GM23338 (cell line): ENCODE measurements at places on chromosomes 1 and 21. TPM values are rescaled to one million over a fixed set of nuclear protein-coding genes. Genes with fewer than 3 reads are reported as not detected.

DENND2D gene
- total RNA-seq: 3.0 and 5.9 TPM in 2 replicates

KRTAP7-1 gene
- not detected in 2 replicates for total RNA-seq

ADSS2 gene
- total RNA-seq: 93.9 and 101 TPM in 2 replicates

PHLDA3 gene
- total RNA-seq: 87.4 and 111 TPM in 2 replicates

TRAF3IP3 gene
- total RNA-seq: not detected in 2 replicates

LRRC71 gene
- total RNA-seq: not detected in 2 replicates

SPRR2F gene
- total RNA-seq: not detected in 2 replicates

FH gene
- 66.3 and 69.8 TPM in 2 replicates for total RNA-seq

EPHA8 gene
- 2.0 and 5.0 TPM in 2 replicates for total RNA-seq

STRIP1 gene
- total RNA-seq: 50.6 and 63.1 TPM in 2 replicates

KNCN gene
- not detected in 2 replicates for total RNA-seq

CCDC30 gene
- total RNA-seq: 0.23 and 0.56 TPM in 2 replicates

KDF1 gene
- total RNA-seq: 18.0 and 21.1 TPM in 2 replicates

OPRD1 gene
- total RNA-seq: 2.3 and 3.6 TPM in 2 replicates

SLC37A1 gene
- 25.2 and 30.3 TPM in 2 replicates for total RNA-seq

TMIGD3 gene
- total RNA-seq: not detected in 2 replicates

CCDC17 gene
- 1.0 and 2.2 TPM in 2 replicates for total RNA-seq

HAO2 gene
- total RNA-seq: not detected in 2 replicates

CR2 gene
- 4.4 and 5.4 TPM in 2 replicates for total RNA-seq

FHAD1 gene
- total RNA-seq: 1.9 and 3.3 TPM in 2 replicates

OR2T2 gene
- not detected in 2 replicates for total RNA-seq

CAMSAP2 gene
- total RNA-seq: 21.3 and 39.1 TPM in 2 replicates

THEMIS2 gene
- 19.3 and 32.4 TPM in 2 replicates for total RNA-seq

LCE1A gene
- total RNA-seq: not detected in 2 replicates

UTS2 gene
- not detected in 2 replicates for total RNA-seq

TNNI3K gene
- total RNA-seq: not detected in 2 replicates

LENEP gene
- 1.5 and 1.6 TPM in 2 replicates for total RNA-seq

MFN2 gene
- 36.0 and 40.4 TPM in 2 replicates for total RNA-seq

RNU1-1 gene
- under 0.01 TPM in 1 of 2 replicates, not detected in the other for total RNA-seq

TFF2 gene
- not detected in 2 replicates for total RNA-seq

TCHHL1 gene
- total RNA-seq: not detected in 2 replicates
